ENCODE measurements at places on chromosomes 6 and 20. TPM values are rescaled to one million over a fixed set of nuclear protein-coding genes. Genes with fewer than 3 reads are reported as not detected.

The PAQR8 gene
- 5.4 TPM for total RNA-seq

The SUPT3H gene
- 5.7 TPM for total RNA-seq

The COL19A1 gene
- not detected for total RNA-seq

The MDFI gene
- 4.0 TPM for total RNA-seq

The OLIG3 gene
- not detected for total RNA-seq

The TSPO2 gene
- not detected for total RNA-seq

The ERVFRD-1 gene
- not detected for total RNA-seq

The WFDC12 gene
- total RNA-seq = not detected

The LZTS3 gene
- 2.9 TPM for total RNA-seq

The L3MBTL3 gene
- total RNA-seq = 8.9 TPM

The ENPP4 gene
- 1.6 TPM for total RNA-seq

The FRK gene
- 1.0 TPM for total RNA-seq

The ULBP3 gene
- 21.7 TPM for total RNA-seq

The ZSCAN31 gene
- 1.6 TPM for total RNA-seq

The COL21A1 gene
- total RNA-seq = 1.0 TPM

The IL20RA gene
- total RNA-seq = 0.26 TPM

The BEND6 gene
- 33.3 TPM for total RNA-seq

The SLC44A4 gene
- 0.22 TPM for total RNA-seq

The TRIM15 gene
- total RNA-seq = not detected

The MAS1 gene
- not detected for total RNA-seq

The PTCRA gene
- total RNA-seq = not detected

The PSORS1C2 gene
- total RNA-seq = not detected

The MYLK4 gene
- total RNA-seq = 0.97 TPM

The KIF25 gene
- not detected for total RNA-seq

The GJE1 gene
- not detected for total RNA-seq

The BMP7 gene
- not detected for total RNA-seq

The SOX18 gene
- total RNA-seq = not detected

The SYCP2L gene
- total RNA-seq = 0.43 TPM

The ZNFX1 gene
- total RNA-seq = 80.1 TPM

The CST7 gene
- not detected for total RNA-seq

The CNBD2 gene
- 2.8 TPM for total RNA-seq

The RFX6 gene
- not detected for total RNA-seq

The DDO gene
- 4.9 TPM for total RNA-seq

The E2F1 gene
- 3.4 TPM for total RNA-seq

The PAK5 gene
- total RNA-seq = not detected

The SLC35D3 gene
- not detected for total RNA-seq

The C6orf132 gene
- total RNA-seq = 3.8 TPM

The PSMA7 gene
- 232 TPM for total RNA-seq

The CD83 gene
- total RNA-seq = 1.4 TPM

The SOBP gene
- total RNA-seq = 10.4 TPM

The GSTA1 gene
- 0.26 TPM for total RNA-seq

The TRIM40 gene
- not detected for total RNA-seq

Data from articular chondrocyte of knee joint (primary cell).